ENCODE measurements at places on chromosomes 16 and 17.

DNA sequence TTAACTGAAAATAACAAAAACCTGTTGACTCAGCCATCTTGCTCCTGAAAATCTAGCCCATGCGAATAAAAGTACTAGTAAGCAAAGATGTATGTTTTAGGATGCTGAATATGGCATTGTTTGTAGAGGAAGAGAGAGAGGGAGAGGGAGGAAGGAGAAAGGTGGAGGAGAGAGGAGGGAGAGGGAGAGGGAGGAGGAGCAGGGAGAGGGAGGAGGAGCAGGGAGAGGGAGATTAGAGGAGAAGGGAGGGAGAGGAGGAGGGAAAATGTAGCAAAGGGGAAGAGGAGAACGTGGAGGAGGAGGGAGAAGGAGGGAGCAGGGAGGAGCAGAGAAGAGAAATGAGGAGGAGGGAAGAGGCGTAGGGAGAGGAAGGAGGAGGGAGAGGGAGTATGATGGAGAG lies 324.5 kb upstream of the EEF2KMT start:
- DNase-seq, result no peak

DNA sequence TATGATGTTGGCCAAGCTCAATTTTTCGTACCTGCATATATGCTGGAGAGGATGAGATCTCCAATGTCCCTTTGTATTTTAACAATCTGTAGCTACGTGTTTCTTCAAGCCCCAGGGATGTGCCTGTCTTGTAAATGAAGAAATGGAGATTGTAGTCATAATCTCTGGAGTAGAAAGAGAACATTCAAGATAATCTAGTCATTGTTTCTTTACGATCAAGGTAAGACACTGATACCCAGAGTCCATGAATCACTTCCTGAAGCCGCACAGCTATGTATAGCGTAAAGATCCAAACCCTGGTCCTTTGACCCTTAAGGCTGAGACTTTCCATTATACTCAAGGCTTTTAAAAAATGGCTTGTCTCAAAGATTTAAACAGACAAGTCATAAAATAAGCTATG lies 205.5 kb downstream of the HS3ST3B1 start:
- DNase-seq, result no peak

DNA sequence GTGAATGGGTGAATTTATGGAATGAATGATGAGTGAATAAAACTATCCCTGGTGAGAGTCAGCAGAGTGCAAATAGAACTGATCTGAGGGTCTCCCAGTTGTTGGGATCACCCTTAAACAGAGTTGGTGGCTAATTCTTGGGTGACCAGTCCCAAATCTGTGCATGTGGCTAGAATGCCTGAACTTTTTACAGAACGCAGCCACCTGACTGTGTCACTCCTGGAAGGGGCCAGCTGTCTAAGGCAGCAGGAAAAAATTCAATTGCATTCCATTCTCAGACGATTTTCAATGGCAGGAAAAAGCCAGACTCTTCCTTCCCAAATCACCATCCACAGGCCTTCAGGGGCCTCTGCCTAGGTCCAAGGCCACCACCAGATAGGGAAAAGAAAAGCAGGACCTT lies 43.5 kb downstream of the BEAN1 start:
- no peak for DNase-seq

DNA sequence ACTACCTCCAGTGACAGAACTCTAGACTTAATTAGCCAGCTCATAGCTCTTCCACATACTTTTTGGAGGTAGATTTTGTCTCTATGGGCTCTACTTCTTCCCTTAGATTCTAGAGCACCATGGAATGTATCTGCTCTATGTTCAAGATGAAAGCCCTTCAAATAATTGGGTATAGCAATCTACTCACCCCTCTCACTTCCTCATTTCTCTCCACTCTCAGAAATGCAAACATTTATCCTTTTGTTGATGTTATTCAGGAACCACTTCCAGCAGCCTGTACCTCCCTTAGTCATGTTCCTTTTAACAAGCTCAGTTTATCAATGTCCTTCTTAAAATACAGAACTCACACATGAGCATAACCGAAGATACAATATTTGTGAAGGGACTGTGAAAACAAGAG lies 78.5 kb downstream of the GRIN2A start:
- no peak for DNase-seq

DNA sequence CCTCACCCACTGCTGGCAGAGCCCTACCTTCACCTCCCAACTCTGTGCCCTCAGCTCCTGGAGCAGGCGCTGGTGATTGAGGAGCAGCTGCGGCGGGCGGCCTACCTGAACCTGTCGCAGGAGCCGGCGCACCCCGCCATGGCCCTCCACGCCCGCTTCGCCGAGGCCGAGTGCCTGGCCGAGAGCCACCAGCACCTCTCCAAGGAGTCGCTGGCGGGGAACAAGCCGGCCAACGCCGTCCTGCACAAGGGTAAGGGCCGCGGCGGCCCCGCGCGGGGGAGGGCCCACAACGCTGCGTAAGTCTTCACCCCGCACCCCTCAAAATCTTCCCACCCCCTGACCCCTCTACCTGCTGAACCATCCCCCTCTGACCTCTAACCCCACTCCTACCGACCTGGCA lies 7.0 kb downstream of the RNF227 start:
- no peak for DNase-seq

DNA sequence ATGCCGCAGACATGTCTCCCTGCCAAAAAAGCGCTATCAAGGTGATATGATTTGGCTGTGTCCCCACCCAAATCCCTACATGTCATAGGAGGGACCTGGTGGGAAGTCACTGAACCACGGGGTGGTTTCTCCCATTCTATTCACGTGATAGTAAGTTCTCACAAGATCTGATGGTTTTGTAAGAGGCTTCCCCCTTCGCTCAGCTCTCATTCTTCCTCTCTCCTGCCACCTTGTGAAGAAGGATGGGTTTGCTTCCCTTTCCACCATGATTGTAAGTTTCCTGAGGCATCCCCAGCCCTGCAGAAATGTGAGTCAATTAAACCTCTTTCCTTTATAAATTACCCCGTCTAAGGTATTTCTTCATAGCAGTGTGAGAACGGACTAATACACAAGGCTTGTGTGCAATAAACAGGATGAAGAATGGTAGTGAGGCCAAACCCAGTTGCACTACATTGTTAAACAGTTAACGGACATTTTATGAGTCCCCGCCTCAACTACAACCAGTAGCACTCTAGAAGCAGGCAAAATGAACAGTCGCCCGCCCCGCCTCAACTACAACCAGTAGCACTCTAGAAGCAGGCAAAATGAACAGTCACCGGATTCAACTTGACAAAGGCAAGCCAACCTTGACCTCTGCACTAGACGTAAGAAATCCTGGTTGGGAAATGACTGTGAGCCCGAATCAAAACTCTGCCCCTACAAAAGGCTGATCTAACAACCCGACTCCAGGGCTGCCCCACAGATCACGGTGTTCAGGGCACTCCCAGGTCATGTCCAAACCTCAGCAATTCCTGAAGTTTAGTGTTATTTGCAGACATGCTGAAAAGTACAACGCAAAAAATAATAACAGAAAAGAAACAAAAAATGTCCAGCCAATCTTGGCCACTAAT lies 26.3 kb downstream of the VPS53 start:
- no peak for DNase-seq

DNA sequence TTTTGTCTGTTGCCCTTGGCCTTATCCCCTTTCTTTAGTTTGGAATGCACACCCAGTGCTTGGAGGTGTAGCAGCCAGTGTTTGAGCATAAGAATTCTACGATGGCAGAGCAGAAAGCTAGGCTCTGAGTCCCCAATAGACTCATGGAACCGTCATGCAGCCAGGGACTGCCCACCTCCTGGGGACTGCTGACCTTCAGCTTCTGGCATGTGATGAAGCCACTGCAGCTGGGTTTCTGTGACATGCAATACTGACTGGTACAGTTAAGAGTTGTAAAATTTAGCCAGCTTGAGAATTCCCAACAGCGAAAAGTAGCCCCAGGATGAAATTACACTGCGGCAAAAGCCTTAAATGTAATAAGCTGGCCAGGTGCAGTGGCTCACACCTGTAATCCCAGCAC lies 9.0 kb upstream of the MAP3K14 start:
- no peak for DNase-seq

DNA sequence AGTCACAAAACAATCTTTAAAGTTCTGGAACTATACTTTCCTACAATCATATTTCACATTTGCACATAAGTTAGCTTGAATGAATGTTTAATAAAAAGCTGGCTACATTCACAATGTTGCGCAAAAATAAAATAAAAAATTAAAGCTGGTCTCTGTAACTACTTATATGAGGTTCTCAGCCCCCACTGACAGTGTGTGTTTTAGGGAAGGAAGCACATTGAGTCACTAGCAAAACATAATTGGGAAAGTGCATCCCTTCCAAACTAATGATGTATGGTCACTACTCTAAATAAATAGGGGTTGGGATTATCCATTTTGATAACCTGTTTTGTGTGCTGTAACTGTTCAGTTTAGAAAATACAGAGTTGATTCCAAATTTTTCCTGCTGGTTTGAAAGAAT lies 251.9 kb downstream of the IRX3 start:
- DNase-seq, result no peak

DNA sequence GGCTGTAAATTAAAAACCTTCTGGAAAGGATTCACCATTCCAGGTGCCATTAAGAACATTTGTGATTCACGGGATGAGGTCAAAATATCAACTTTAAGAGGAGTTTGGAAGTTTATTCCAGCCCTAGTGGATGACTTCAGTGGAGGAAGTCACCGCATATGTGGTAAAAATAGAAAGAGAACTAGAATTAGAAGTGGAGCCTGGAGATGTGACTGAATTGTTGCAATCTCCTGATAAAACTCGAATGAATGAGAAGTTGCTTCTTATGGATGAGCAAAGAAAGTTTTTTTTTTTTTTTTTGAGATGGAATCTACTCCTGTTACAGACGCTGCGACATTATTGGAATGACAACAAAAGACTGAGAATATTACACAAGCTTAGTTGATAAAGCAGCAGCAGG lies 26.7 kb downstream of the CCL4 start:
- DNase-seq, result no peak

DNA sequence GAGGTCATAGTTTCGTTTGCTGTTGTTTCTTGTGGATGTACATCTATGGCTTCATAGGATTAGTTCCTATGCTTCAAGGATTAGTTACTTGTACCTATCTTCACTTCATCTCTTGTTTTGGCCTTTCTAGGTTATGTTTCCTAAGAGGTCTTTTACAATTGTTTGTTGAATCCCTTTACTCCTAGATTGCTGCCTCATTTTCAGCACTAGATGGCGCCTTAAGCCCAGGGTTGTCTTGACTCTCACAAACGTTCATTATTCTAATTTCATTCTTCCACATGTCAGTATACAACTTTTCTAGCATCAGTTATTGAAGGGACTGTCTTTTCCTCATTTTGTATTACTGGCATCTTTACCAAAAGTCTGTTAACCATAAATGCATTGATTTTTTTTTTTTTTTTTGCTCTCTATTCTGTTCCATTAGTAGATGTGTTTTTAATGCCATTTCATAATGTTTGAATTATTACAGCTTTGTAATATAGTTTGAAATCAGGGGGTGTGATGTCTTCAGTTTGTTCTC lies 45.0 kb upstream of the NACA2 start:
- DNase-seq, result no peak

DNA sequence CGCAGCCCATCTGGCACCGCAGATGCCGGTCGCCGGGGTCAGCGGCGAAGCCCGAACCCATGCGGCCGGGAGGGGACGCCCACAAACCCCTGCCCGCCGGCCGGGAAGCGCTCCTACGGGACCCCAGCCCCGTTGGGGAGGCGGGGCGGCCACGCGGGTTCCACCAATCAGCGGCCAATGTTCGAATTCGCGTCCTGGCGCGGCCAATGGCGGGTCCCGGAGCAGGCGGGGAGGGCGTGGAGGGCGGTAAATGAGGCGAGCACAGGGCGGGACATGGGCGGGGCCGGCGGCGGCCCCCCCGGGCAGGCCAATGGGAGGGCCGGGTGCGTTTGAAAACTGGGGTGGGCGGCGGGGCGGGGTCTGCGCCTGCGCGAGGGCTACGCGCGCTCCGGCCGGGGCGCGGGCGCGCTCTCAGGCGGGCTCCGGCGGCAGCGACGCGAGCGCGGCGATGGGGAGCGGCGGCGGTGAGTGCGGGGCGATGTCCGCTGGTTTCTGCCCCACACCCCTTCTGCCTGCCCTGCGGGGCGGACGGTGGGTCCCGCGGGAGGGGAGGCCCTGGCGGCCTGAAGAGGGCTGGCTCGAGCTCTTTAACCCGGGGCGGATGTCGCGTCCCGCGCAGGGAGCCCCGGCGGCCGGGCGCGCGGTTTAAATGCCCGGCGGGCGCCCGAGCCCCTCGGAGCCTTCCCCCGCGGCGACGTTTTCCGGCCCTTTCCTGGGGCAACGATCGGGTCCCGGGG lies at the start of gene CCNF:
CCNF (plus strand) TSS at position 414 of the 737 bp plus-strand sequence; CDS start at position 449, 35 bp downstream.
- peak; percentile 67 for DNase-seq

DNA sequence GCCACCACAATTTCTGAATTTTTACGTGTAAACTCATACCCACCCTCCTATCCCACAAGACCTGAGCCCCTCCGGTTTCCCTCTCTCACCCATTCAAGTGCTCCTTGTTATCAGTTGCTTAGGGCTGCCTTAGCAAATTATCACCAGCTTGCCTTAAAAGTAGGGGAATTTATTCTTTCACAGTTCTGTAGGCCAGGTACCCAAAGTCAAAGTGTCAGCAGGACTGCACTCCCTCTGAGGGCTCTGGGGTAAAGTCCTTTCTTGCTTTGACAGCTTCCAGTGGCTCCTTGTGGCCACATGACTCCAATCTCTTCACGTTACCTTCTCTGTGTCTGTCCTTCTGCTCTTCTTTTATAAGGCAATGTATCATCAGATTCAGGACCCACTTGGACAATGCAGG lies 7.9 kb upstream of the TMEM220 start:
- DNase-seq, result no peak

DNA sequence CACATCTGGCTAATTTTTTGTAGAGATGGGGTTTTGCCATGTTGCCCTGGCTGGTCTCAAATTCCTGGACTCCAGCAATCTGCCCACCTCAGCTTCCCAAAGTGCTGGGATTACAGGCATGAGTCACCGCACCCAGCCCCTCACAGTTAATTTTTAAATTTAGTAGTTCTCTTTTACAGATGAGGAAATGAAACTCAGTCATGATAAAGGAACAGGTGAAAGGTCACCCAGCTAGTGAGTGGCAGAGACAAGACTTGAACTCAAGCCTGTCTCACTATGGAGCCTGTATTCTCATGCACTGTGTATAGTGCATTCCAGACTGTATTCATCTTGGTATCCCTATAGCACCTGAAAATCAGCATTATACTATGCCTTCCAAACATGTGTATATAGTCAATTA lies 77.1 kb upstream of the WSB1 start:
- no peak for DNase-seq

DNA sequence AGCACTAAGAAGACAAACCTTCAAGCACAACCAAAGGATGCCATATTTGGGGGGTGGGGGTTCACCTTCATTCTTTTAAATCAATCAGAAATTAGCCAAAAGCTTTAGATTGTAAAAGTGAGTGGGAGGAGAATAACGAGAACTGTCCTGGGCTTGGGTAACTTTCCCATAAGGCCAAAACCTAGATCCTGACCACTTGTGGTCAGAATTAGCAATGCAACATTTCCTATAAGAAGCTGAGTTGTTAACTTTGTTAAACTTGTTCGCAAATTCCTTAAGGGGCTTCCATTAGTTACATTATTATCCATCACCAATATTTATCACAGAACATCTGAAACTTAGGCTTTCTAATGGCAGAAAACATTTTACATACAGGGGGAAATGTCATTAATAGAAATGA lies 25.1 kb downstream of the STAT5B start:
- DNase-seq, result no peak

GRCh38 chr17:63364944-63365343 lies 81.2 kb downstream of the CYB561 start:
- DNase-seq, result no peak

- no peak for DNase-seq
Measured at GRCh38 chr17:32256012-32256700, 9.5 kb upstream of the RHBDL3 start.

Measured in BJ (cell line).